ENCODE measurements at places on chromosomes 7 and 10. TPM values are rescaled to one million over a fixed set of nuclear protein-coding genes. Genes with fewer than 3 reads are reported as not detected.

UCN3 gene
- total RNA-seq, result not detected

SPDYE8 gene
- total RNA-seq, result not detected

CFTR gene
- 0.11 TPM for total RNA-seq

HTR5A gene
- total RNA-seq, result not detected

TMEM176A gene
- total RNA-seq, result 18.5 TPM

IKZF1 gene
- total RNA-seq, result 2.1 TPM

OPN1SW gene
- total RNA-seq, result not detected

MYPN gene
- total RNA-seq, result 124 TPM

EN2 gene
- 0.11 TPM for total RNA-seq

GRCh38 chr10:100781145-100781665 is 35.8 kb downstream of the PAX2 start:
- H3K4me3 ChIP-seq, result no peak overlapping the region
- no peaks in the 10 kb centered on the region for H3K4me1 ChIP-seq
- H3K27me3 ChIP-seq, result peaks cover 88% of the 10 kb centered on the region
- H3K27ac ChIP-seq, result no peak overlapping the region
- DNase-seq, result no peak
- H3K36me3 ChIP-seq, result no peaks in the 10 kb centered on the region

DNA sequence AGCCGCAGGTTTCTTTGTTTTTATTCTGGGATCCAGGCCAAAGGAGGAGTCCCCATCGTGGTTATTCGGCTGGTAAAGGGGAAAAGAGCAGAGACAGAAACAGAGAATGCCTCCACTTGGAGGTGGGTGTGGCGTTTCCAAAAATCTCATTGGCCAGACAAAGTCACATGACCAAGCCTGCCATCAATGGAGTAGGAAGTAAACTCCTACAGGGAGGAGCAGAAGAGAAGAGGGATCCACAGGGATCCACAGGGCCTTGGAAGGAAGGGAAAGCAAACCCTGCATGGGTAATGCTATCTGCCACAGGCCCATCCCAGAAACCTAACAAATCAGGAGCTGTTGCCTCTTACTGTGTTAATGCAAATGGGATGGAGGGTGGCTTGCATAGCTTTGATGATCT is 425.7 kb upstream of the GALNT17 start:
- H3K4me3 ChIP-seq, result no peak overlapping the region
- peaks cover 23% of the 10 kb centered on the region for H3K4me1 ChIP-seq
- no peaks in the 10 kb centered on the region for H3K36me3 ChIP-seq
- no peak for DNase-seq

DNA sequence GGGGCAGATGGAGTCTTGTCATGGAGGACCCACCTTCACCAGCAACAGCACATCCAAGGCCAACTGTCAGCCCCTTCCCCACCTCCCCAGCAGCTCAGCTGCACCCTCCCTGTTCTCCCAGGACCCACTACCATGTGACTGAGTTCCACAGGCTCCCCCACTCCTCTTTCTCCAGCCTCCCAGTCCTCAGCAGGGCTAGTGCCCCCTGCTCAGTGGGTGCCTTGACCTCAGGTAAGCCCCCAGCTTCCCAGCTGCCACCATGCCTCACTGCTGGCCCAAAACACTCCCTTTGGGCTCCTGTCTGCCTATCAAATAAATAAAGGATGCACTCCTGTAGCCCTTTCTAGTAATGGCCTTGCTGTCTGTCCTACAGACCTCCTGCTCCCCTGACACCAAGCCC is 174.4 kb downstream of the SLIT1 start:
- DNase-seq, result no peak
- H3K27me3 ChIP-seq, result no peaks in the 10 kb centered on the region
- no peak overlapping the region for H3K4me3 ChIP-seq
- no peaks in the 10 kb centered on the region for H3K36me3 ChIP-seq
- H3K4me1 ChIP-seq, result peaks cover 7% of the 10 kb centered on the region

DNA sequence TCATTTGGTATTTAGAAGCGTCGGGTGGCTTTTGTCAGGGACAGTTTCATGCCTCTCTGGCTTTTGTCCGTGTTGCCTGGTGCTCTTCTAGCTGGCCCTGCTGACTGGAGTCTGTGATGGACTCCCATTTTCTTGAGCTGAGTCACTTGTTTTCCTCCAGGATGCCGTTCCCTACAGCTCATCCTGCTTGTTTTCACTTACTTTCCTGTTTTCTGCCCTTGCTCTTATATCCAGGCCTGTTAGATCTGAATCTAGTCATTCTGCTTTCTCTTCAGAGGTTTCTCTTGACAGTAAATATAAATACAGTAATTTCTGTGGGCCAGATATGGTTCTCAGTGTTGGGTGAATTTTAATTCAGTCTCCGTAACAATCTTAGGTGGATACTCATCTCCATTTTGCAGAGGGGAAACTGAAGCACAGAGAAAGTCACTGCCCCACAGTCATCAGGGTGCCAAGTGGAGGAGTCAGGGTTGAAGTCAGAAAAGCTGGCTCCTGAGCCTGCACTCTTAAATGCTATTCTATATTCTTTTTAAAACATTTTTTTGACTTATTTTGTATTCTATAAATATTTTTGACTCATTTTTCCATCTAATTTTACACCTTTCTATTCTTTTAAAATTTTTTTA is 85.4 kb downstream of the CCNY start:
- H3K27me3 ChIP-seq, result no peaks in the 10 kb centered on the region
- H3K27ac ChIP-seq, result peak overlapping the region; percentile 73
- peaks cover 98% of the 10 kb centered on the region for H3K4me1 ChIP-seq
- H3K4me3 ChIP-seq, result peak overlapping the region; percentile 2
- H3K36me3 ChIP-seq, result no peaks in the 10 kb centered on the region
- DNase-seq, result no peak

DNA sequence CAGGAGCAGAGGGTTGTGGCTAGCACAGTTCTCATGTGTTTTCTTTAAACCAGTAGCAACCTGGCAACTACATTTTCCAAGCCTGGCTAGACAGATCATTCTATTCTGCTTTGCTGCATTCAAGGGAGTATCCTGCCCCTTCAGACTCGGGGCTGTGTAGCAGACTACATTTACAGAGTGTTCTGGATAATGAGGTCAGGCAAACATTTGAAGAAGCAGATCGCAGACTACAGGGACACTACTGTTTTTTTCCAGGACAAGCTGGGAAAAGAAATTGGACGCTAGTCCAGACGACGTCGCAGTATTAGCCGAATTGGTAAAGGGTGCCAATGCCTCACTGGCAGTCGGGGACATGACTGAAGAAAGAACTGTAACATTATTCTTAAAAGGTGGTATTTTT is 61.0 kb upstream of the PAPSS2 start:
- no peak overlapping the region for H3K27ac ChIP-seq
- DNase-seq, result no peak
- no peak overlapping the region for H3K4me3 ChIP-seq
- no peaks in the 10 kb centered on the region for H3K27me3 ChIP-seq

GRCh38 chr10:43094085-43094484 is 17.2 kb downstream of the RET start:
- no peak for DNase-seq
- peaks cover 56% of the 10 kb centered on the region for H3K27me3 ChIP-seq
- no peaks in the 10 kb centered on the region for H3K36me3 ChIP-seq
- no peak overlapping the region for H3K4me3 ChIP-seq

GRCh38 chr10:89373916-89374711 is 3.7 kb upstream of the IFIT1B start:
- H3K4me1 ChIP-seq, result peaks cover 39% of the 10 kb centered on the region
- H3K36me3 ChIP-seq, result no peaks in the 10 kb centered on the region
- DNase-seq, result peak; percentile 69
- no peaks in the 10 kb centered on the region for H3K27me3 ChIP-seq

DNA sequence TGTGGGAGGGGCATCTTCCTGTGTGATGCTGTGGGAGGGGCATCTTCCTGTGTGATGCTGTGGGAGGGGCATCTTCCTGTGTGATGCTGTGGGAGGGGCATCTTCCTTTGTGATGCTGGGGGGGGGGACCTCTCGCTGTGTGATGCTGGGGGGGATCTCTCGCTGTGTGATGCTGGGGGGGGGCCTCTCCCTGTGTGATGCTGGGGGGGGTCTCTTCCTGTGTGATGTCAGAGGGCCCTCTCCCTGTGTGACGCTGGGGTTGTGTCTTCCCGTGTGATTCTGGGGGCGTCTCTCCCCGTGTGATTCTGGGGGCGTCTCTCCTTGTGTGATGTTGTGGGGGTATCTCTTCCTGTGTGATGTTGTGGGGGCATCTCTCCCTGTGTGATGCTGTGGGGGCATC is 27.9 kb upstream of the DPYSL4 start:
- H3K27me3 ChIP-seq, result no peaks in the 10 kb centered on the region
- peaks cover 5% of the 10 kb centered on the region for H3K36me3 ChIP-seq
- no peak overlapping the region for H3K4me3 ChIP-seq
- peaks cover 21% of the 10 kb centered on the region for H3K4me1 ChIP-seq

DNA sequence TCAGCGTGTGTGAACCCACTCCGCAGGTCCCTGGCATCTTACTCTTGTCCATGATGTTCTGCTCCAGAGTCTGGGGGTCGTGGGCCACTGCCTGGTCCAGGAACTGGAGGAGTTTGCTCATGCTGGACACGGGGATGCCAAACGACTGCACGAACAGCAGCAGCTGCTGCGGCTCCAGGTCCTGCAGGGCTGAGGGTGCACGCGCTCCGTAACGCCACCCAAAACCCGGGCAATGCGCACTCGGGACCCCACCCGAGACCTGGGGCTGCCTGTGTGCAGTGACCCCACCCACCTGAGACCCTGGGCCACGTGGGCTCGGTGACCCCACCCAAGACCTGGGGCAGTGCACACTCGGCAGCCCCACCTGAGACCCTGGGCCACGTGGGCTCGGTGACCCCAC is 22.0 kb upstream of the MICALL2 start:
- no peak overlapping the region for H3K4me3 ChIP-seq
- H3K4me1 ChIP-seq, result no peaks in the 10 kb centered on the region
- no peak for DNase-seq
- H3K27ac ChIP-seq, result no peak overlapping the region

DNA sequence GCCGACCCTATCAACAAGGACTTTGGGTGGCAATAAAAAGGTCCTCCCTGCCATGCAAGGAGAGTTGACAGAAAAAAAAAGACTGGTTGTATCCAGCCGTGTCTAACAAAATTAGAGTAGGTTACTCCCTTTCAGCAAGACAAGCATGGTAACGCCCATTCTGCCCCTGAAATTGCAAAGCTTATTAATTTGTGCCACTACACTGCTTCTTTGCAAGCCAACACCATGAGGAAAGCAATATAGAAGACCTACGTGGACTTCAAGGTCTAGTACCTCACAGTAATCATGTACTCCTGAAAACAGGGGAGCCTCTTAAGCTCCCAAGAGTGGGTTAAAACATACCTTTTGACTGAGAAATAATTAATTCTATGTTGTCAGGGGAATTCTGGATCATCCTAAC is 90.3 kb downstream of the FRMPD2 start:
- H3K4me1 ChIP-seq, result no peaks in the 10 kb centered on the region
- H3K27me3 ChIP-seq, result peaks cover 17% of the 10 kb centered on the region
- H3K4me3 ChIP-seq, result no peak overlapping the region
- no peak overlapping the region for H3K27ac ChIP-seq
- no peak for DNase-seq

GRCh38 chr7:106287786-106288185 is 3.0 kb upstream of the NAMPT start:
- no peak overlapping the region for H3K27ac ChIP-seq
- no peaks in the 10 kb centered on the region for H3K36me3 ChIP-seq
- H3K4me3 ChIP-seq, result no peak overlapping the region
- no peaks in the 10 kb centered on the region for H3K27me3 ChIP-seq
- no peak for DNase-seq
- peaks cover 23% of the 10 kb centered on the region for H3K4me1 ChIP-seq

DNA sequence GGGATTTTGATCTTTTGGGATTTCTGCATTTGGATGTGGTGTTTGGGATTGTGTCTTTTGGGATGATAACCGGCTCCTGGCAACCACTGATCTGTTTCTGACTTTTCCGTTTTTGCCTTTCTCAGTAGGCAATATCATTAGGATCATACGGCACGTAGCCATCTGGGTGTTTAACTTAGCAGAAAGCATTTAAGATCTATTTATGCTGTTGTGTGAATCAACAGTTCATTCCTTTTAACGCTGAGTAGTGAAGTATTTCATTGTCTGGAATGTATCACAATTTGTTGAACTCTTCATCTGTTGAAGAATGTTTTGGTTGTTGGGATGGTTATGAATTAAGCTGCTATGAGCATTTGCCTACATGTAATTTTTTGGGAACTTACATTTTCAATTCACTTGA is 459.6 kb downstream of the SDK1 start:
- DNase-seq, result no peak
- no peaks in the 10 kb centered on the region for H3K36me3 ChIP-seq
- no peaks in the 10 kb centered on the region for H3K27me3 ChIP-seq
- H3K27ac ChIP-seq, result no peak overlapping the region
- no peak overlapping the region for H3K4me3 ChIP-seq
- no peaks in the 10 kb centered on the region for H3K4me1 ChIP-seq

DNA sequence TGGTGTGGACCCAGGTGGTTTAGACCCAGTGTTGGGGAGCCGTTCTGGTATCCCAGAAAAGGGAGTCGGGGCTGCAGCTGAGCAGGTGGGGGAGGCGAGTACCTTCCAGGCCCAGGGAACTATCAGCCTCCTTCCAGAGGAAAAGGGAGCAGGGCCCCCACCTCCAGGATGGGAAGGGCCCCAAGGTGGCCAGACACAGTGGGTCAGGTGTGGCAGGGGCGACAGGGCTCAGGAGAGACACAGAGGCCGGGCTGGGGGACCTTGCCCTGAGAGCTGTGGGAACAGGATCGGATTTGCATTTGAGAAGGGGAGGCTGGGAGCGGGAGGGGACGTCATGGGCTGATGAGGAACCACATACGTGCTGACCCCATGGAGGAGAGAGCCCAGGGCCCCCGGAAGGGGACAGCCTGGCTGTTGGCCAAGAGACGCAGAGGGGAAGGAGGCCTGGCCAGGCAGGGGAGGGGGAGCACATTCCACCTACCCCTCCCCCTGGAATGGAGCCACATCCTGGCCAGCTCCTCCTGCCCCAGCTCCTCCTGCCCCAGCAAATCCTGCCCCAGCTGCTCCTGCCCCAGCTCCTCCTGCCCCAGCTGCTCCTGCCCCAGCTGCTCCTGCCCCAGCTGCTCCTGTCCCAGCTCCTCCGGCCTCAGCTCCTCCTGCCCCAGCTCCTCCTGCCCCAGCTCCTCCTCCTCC is 9.7 kb upstream of the TTYH3 start:
- no peak overlapping the region for H3K27ac ChIP-seq
- no peak overlapping the region for H3K4me3 ChIP-seq
- H3K4me1 ChIP-seq, result peaks cover 64% of the 10 kb centered on the region
- no peaks in the 10 kb centered on the region for H3K27me3 ChIP-seq
- H3K36me3 ChIP-seq, result no peaks in the 10 kb centered on the region
- DNase-seq, result no peak

DNA sequence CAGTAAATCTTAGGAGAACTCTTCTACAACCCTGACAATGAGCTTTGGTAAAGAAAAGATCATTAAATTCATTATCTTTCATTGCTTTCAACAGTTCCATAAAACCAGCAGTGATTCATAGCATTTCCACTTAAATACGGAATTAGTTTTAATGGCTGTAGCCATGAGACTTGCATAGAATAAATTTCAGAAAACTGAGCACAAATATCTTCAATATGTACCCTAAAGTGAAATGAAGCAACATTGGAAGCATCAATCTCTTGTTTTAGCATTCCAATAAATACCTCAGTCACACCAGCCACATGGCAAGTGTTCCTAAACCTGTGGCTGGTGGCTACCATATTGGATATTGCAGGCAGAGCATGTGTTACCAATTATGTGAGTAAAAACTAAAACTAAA is 3.6 kb upstream of the RARRES2 start:
- H3K4me1 ChIP-seq, result peaks cover 21% of the 10 kb centered on the region
- no peak overlapping the region for H3K4me3 ChIP-seq
- no peak for DNase-seq
- no peaks in the 10 kb centered on the region for H3K36me3 ChIP-seq
- H3K27ac ChIP-seq, result no peak overlapping the region

Measured in left ventricle myocardium inferior (tissue), 1 donor.